Muscle of back (tissue), 13 donors: ENCODE measurements at places on chromosomes 7 and 10. TPM values are rescaled to one million over a fixed set of nuclear protein-coding genes. Genes with fewer than 3 reads are reported as not detected.

Gene TMEM229A
- not detected for polyA plus RNA-seq

GRCh38 chr10:50224330-50224952 lies 26.9 kb downstream of the ASAH2 start:
- peak; percentile 5 for DNase-seq

- no peak for DNase-seq
Measured at GRCh38 chr10:12081470-12081869, 12.7 kb downstream of the DHTKD1 start.

- no peak for DNase-seq
Measured at GRCh38 chr7:42106562-42106961, 130.4 kb downstream of the GLI3 start.

Gene TMEM209
- 11.2 TPM for polyA plus RNA-seq

DNA sequence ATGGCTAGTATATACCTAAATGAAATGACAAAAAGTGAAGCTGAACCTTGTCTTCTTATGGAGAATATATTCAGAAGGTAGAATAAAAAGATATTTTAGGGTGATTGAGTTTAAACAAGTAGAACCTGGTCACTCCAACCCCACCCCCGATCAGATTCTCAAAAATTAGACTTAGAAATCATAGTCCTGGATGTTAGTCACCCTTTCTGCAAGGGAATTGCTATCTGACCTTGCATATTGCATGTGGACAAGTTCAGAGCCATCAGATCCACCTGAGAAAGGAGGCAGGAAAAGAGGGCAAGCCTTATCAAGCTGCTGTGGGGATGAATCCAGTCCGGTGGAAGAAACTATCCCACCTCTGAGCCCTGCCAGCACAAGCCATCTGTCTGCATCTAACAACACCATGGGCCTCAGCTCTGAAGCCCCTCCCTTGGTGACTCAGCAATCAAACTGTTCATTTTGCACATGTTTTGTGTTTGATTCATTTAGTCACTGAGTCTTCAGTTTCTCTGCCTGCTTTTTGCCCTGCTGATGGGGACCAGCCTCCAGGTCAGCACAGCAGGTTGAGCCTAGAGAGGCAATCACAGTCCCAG lies 727.3 kb downstream of the AUTS2 start:
- peak; percentile 68 for DNase-seq

DNA sequence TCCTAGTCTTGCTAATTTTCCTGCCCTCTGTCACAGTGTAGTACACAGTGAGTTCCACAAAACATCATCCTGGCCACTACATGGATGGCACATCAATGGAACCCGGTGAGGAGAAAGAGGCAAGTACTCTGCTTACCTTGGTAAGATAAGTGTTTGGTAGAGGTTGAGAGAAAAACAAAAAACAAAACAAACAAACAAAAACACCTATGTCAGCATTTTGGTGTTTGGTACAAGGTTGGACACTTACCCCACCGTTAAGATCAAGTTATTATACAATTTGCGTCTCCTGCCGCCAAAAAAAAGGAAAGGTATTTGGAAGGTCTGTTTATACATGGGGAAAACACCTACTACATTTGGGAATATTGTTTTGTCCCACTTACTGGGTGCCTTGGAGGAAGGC lies 72.7 kb downstream of the ZNF248 start:
- no peak for DNase-seq

DNA sequence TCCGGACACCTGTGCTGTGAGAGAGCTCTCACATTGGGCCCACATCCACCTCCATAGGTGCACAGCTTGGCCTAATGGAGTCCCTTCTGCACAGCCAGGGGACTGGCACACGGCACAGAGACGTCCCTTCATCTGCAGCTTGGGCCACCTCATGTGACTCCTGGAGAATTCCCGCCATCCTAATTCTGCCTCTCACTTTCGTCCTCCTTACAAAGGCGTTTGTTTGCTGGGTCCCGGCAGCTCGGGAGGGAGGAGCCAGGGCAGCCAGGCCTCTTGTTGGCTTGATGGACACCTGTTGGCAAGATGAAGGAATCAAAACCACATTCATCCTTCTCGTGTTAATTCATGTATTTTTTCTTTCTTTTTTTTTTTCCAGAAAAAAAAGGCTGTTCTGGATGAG lies 30.7 kb upstream of the TTYH3 start:
- DNase-seq, result no peak

DNA sequence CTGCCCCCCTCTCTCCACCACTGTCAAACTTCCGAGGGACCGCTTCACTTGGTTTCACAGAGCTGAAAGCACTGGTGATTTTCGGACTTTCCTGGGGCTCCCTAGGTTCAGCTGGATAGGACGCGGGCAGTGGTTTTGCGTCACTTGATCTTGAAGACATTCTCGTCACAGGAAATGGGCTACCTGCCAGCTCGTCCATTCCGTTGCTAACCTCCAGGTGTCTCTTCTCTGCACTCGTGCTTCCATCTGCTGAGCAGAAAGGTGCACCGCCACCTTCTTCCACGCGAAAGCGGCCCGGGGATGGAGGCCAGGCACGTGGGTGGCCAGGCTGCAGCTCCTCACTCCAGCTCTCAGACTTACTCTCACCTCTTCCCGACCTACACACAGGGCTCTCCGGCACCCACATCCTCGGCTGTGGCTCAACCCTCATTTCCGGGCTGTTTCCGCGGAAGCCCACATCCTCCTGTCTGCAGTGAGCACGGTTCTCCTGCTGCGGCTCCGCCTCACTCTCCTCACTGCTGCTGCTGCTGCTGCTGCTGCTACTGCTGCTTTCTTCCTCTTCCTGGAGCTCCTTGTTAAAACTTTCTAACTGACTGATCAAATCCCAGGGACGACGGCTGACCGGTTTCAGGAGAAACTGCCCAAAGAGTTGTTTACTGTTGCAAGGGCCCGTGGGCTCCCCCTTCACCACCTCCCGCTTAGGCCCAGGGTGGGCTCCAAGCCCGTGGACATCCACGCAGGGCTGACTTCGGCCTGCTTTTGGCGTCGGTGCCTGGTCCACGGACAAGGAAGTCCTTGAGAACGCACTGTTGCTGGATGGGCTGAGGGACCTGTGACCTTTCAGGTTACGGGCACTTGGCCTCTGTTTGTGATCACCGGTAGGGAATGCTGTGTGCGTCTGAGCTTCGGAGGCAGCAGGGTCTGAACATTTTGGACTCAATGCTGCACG lies 32.1 kb downstream of the JCAD start:
- DNase-seq, result no peak

Gene TFPI2
- polyA plus RNA-seq, result 5.4 TPM

- DNase-seq, result no peak
Measured at GRCh38 chr10:10223131-10223530, 794.5 kb upstream of the CELF2 start.

Gene OPN1SW
- polyA plus RNA-seq, result 2.3 TPM

Gene PSMC2
- polyA plus RNA-seq, result 103 TPM

Gene CD36
- 439 TPM for polyA plus RNA-seq

Gene CDHR1
- polyA plus RNA-seq, result 0.74 TPM

GRCh38 chr7:1015196-1016121 lies 28.9 kb upstream of the GPR146 start:
- no peak for DNase-seq

Gene SVOPL
- not detected for polyA plus RNA-seq

Gene HMX2
- polyA plus RNA-seq, result not detected
